ENCODE measurements at places on chromosomes 2 and 18.

DNA sequence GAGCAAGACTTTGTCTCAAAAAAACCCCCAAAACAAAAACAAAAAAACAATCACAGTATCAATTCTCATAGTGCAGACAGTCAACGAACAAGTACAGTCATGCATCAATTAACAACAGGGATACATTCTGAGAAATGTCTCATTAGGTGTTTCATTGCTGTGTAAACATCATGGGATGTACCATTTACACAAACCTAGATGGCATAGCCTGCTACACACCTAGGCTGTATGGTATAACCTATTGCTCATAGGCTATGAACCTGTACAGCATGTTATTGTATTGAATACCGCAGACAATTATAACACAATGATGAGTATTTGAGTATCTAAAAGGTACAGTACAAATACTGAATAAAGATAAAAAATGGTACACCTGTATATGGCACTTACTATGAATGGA lies 67.8 kb upstream of the LMAN1 start:
- no peak for DNase-seq

- DNase-seq = no peak
Observed at GRCh38 chr2:235934059-235934773, 234.0 kb downstream of the GBX2 start.

DNA sequence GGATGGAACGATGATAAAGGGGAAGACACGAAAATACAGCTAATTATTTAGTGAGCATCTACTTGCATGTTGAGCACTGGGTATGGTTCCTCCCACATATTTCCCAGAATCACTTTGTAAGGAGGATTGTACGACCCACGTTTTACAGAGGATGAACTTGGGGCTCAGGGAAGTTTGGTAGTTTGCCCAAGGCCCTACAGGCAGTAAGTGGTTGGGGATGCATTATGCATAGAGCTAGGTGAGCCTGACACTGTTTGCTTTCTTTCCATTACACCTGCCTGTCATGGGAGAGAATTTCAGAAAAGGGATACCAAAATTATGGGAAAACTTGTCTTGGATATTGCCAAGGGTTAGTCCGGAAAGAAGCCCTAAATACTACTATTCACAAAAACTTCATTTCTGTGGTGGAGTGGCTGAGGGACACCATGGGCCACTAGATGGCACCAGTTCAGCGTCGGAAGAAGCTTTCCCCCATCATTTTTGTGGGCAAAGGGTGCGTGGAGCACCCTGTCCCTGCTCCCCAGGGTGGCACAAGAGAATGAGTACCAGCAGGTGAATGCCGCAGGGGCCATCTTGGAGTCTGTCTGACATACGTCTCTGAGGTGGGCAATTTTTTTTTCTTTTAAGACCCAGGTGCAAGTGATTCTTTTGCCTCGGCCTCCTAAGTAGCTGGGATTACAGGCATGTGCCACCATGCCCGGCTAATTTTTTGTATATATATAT lies 23.5 kb upstream of the C18orf32 start:
- peak; percentile 24 for DNase-seq

GRCh38 chr2:59693231-59693959 lies 860.1 kb downstream of the BCL11A start:
- no peak for DNase-seq

- DNase-seq = no peak
Observed at GRCh38 chr2:19140463-19141208, 217.8 kb downstream of the OSR1 start.

DNA sequence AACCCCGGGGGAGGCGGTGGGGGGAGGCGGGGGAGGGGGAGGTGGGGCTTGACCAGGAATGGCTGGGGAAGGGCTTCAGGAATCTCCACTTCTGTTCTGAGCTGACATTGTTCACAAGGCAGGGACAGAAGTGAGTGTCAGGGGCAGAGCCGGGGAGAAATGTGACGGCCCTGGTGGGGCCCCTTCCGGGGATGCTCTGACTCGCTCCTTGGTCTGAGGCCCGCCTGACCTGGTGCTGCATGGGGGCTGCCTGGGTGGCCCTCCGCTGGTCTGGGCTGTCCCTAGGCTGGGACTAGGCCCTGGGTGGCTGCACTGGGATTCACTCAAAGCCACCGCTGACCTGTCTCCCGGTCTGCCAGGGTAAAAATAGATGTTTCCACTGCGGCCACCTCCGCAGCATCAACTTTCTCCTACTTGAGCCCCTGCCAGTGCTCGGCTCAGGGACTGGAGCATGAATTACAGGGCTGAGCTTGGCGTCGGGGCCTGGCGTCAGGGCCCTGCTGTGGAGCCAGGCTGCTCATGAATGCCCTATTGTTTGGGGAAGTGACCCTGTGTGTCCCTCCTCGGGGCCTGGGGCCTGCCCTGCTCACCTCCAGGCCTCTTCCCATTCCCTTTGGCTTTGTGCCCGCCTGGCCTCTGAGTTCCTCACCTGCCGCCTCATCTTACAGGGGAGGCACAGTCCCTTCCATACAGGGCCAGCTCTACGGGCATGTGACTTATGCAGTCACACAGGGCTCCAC lies 247.5 kb downstream of the DYSF start:
- DNase-seq = no peak

GRCh38 chr18:58638441-58638840 lies 9.6 kb upstream of the ALPK2 start:
- no peak for DNase-seq

DNA sequence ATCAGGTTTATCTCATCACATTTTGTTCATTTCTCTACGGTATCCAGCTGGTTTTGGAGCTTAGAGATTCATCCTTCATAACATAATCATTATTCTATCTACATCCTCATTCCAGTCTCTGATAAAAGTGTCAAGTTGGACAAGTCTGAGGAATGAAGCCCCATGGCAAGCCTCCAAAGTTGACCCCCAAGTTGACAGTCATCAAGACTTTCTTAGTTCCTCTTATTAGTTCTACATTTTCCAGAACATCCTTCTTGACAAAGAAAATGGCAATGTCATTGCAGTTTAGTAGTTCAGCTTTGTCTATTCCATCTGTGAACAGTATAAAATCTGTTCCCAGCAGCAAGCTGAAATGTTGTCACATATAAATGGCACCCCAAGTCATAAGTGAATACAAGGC lies 4.5 kb upstream of the TMSB10 start:
- no peak for DNase-seq

GRCh38 chr2:138298120-138298814 lies 203.3 kb upstream of the SPOPL start:
- DNase-seq = no peak

GRCh38 chr2:112891385-112891831 lies 19.6 kb upstream of the IL37 start:
- no peak for DNase-seq

DNA sequence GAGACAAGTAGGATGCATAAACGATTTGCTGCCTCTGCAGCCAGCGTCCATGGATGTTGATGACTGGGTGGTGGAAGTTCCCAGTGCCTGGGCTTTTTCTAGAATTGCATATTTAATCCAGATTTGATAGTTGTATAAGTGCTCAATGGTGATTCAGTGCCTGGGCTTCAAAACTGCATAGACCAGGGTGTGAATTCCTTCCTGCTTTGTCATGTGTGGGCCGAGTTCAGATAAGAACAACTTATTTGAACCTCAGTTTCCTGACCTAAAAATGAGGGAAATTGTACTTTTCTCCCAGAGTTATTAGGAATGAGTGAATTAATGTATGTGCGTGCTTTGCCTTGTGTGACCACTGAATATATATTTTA lies 154.6 kb downstream of the WDSUB1 start:
- DNase-seq = no peak

DNA sequence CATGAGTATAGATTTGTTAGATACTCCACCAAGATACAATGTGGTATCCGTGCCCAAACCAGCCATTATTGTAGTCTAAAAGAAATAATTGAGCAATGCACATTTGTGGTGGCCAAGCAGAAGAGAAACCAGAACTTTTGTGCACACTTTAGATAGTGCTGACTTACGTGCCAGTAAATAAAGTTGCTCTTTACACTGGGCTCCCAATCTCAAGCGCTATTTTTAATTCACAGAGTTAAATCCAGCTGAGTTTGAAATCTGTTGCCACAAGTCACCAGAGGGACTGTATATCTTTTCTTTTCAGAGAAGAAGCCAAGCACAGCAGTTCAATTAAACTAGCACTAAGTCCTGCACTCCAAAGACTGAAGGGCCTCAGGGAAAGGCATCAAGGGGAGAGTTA lies 680.4 kb downstream of the TDRD15 start:
- no peak for DNase-seq

- DNase-seq = no peak
Observed at GRCh38 chr2:174059178-174059883, 94.2 kb upstream of the SP3 start.

- DNase-seq = no peak
Observed at GRCh38 chr18:75222407-75222806, 11.8 kb downstream of the TSHZ1 start.

DNA sequence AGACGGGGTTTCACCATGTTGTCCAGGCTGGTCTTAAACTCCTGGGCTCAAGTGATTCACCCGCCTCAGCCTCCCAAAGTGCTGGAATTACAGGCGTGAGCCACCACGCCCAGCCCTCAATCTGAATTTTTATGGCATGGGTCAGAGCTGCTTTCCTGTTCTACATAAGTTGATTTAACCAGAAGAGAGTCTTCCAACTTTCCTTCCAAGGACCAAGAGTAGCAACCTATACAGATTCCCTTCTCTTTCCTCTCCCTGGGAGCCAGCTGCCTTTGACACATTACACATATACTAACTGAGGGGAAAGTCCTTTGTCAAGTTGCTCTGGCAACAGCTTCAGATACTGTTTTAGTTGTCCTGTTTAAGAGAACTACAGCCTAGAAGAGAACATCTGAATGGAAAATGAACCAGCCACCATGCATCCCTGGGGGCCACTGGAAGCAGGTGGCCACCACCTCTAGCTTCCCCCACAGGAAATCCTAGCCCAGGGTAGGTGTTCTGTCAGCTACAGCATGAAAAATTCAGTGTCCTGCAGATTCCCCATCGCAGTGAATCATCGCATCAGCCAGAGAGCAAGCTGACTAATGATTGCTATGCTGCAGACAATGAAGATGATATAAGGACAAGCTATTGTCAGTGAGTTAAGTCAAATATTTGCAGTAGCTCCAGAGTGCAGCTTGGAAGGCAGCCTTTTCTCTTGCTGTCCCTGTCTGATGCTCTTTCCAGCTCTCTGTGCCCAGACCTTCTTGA lies 62.9 kb downstream of the POMC start:
- no peak for DNase-seq

GRCh38 chr18:48771641-48772375 lies 179.0 kb downstream of the SMAD7 start:
- no peak for DNase-seq

- DNase-seq = no peak
Observed at GRCh38 chr2:68188831-68189230, 31.1 kb downstream of the PNO1 start.

GRCh38 chr18:46464926-46465655 lies 191.9 kb downstream of the LOXHD1 start:
- DNase-seq = no peak

- DNase-seq = no peak
Observed at GRCh38 chr2:35946478-35946877, 409.1 kb upstream of the CRIM1 start.

- no peak for DNase-seq
Observed at GRCh38 chr2:37891846-37892435, 33.1 kb upstream of the RMDN2 start.

- DNase-seq = no peak
Observed at GRCh38 chr18:80168982-80169381, 59.9 kb downstream of the ADNP2 start.

- DNase-seq = no peak
Observed at GRCh38 chr2:62527478-62528210, 21.6 kb upstream of the TMEM17 start.

GRCh38 chr2:43542285-43542933 lies 53.4 kb downstream of the THADA start:
- DNase-seq = no peak

- peak; percentile 10 for DNase-seq
Observed at GRCh38 chr18:32552421-32553030, 81.8 kb upstream of the GAREM1 start.

DNA sequence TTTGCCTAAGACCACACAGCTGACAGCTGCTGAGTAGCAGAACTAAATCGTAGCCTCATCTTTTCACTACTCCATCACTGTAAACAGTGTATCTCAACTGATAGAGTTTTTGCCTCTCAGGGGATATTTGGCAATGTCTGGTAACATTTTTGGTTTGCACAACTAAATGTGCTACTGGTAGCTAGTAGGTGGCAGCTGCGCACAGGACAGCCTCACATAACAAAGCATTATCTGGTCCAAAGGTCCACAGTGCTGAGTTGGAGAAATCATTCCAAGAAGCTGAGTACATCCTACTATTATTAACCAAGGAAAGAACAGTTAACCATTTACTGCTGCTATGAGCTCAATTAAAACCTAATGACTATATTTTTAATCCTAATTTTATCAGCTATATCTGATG lies 6.1 kb upstream of the CCDC102B start:
- no peak for DNase-seq

GRCh38 chr2:229800997-229801754 lies 86.8 kb upstream of the DNER start:
- DNase-seq = peak; percentile 59

- no peak for DNase-seq
Observed at GRCh38 chr18:26711756-26712155, 153.8 kb downstream of the AQP4 start.

DNA sequence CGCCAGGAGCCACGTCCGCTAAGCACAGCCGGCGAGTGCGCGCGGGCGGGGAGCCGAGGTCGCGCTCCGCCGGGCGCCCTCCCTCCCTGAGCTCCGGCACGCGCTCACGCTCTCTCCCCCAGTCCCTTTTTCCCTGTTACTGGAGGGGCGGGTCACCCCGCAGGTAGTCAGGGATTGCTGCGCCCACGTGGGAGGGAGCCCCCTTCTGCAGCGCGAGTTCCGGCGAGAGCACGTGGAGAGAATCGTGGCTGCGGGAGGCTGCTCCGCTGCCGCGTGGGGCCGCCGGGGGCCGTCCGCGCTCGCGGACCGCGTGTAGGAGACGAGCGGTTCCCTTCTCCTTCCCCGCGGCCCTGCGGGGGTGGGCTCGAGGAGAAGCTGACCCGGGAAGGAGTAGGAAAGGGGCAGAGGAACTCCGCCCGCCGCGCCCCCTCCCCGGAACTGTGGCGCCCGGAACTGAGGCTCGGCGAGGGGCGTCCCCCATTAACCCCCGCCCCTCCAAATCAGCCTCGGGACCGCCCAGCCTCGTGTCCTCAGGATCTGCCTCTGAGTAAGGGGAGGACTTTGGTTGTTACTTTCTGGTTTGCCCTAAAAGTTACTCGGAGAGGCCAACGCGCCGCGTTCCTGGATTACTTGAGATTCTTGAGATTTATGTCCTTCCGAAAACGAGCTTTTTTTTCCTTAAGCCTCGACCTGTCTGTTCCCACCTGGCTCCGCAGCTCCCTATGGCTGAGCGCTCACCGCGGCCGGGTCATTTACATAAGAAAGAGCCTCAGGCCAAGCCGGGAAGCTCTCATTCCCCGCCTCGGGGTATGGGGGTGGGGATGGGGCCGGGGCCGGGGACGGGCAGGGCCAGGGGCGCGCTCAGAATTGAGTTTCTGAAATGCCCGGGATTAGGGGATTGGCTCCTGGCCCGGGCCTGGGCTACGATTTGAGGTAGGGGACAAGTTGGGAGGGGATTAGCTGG lies 1.1 kb downstream of the HK2 start:
- peak; percentile 48 for DNase-seq

- no peak for DNase-seq
Observed at GRCh38 chr2:17976871-17977746, 98.6 kb downstream of the KCNS3 start.
